ENCODE measurements at places on chromosomes 2 and 18. TPM values are rescaled to one million over a fixed set of nuclear protein-coding genes. Genes with fewer than 3 reads are reported as not detected.

GRCh38 chr2:2860589-2861300 lies 516.9 kb downstream of the EIPR1 start:
- DNase-seq: no peak

GRCh38 chr18:191725-192124 lies 33.4 kb downstream of the USP14 start:
- no peak for DNase-seq

SLC35F5 gene
- total RNA-seq: 52.7 TPM

GRCh38 chr2:230205721-230206120 lies 14.1 kb downstream of the SP110 start:
- DNase-seq: no peak

- DNase-seq: peak; percentile 70
These were observed 61.4 kb upstream of the ASAP2 start for GRCh38 chr2:9145109-9145751.

DNA sequence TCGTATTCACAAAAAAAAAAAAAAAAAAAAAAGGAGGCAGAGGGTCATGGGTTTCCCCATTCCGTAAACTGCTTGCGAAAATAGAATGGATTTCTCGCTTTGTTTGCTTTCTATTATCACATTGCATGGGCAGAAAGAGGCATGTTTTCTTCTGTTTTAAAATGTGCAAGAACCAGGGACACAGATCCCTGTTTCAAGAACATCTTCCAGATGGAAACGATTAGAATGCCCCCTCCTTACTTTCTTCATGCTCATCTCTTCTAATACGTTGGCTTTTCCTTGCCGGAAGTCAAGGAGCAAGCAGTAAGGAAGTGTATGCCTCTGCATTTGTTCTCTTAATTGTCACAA lies 51.0 kb upstream of the ZNF516 start:
- no peak for DNase-seq

YIPF4 gene
- 52.9 TPM for total RNA-seq

PROM2 gene
- total RNA-seq: 0.66 TPM

DLX2 gene
- total RNA-seq: not detected

REG3A gene
- not detected for total RNA-seq

GRCh38 chr18:31056296-31056695 lies 13.8 kb upstream of the DSC3 start:
- DNase-seq: no peak

DNA sequence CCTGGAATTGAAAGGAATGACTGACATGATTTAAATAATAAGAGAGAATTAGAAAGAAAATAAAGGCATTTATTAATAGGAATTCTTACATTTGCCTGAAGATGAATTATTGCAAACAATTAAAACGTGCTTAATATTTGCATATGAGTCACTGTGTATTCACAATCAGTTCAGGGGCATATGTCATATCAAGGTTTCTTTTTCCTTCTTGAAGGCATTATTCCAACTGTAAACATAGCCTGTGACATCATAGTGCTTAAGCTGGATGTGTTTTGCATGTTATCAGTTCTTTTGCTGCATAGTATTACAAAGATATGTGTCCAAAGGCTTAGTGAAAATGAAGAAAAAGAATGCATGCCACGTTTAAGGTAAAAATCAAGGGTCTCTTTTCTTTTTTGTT lies 80.8 kb downstream of the MEIS1 start:
- no peak for DNase-seq

- no peak for DNase-seq
These were observed 81.9 kb upstream of the MAPRE2 start for GRCh38 chr18:34959211-34959829.

- DNase-seq: no peak
These were observed 36.6 kb downstream of the RPL31 start for GRCh38 chr2:101038455-101039255.

DNA sequence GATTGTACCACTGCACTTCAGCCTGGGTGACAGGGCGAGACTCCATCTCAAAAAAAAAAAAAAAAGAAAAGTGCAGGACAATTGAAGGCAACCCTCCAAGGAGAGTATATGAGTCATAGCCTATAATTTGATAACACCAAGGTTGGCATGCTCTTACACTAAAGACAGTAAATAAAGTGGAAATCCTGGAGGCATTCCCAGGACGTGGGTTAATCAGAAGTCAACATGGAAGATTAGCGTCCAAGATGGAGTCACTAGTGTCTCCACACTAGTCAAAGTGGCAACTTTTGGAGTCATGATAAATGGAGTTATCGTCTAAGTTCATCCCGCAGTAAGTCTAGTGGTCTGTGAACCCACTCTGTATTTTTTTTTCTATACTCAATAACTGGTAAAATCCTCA lies 21.2 kb upstream of the UGGT1 start:
- no peak for DNase-seq

EFR3B gene
- total RNA-seq: 4.8 TPM

GRCh38 chr2:74515981-74516633 lies 1.9 kb downstream of the TLX2 start:
- DNase-seq: peak; percentile 69

SIGLEC15 gene
- 0.31 TPM for total RNA-seq

FOXI3 gene
- total RNA-seq: not detected

DNA sequence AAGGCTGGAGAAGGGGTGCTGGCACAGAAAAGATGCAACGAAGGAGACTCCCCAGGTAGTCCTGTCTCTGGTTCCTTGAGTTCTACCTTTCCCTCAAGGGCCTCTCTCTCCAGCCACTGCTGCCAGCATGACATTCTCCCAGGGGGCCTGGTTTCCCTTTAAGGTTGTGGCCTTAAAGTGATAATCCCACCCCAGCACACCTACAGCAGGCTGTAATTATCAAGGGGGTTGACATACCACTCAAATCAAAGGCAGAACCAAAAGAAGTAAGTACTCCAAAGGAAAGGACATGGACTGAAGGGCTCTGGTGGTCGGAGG lies 127.4 kb upstream of the MSH6 start:
- no peak for DNase-seq

IL18R1 gene
- 8.1 TPM for total RNA-seq

- DNase-seq: no peak
These were observed 39.4 kb downstream of the SCTR start for GRCh38 chr2:119484834-119485233.

ALPI gene
- not detected for total RNA-seq

REG1B gene
- total RNA-seq: not detected
